EH (cell line): ENCODE measurements at places on chromosomes 3 and 15.

DNA sequence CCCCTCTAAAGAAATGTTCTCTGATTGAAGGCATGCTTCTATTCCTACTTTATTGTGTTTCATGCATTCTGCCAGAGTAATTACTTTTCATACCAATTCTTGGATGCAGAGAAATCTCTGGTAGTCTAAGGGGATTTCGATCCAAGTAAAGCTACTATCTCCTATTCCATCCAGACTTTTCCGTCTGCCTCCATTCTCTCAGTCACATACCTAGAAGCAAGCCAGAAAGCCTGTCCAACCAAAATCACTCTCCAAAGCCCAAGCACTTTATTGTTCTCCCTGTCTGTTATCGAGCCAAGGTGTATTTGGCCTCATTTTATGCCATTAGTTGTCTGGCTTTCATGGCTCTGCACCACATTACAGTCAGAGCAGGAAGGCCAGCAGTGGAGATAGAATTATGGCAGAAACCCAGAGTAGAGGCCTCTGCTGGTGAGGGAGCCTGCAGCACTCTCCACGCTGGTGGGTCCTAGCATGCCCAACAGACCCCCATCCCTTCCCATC is 95.9 kb downstream of the SLC49A4 start:
- DNase-seq = no peak

DNA sequence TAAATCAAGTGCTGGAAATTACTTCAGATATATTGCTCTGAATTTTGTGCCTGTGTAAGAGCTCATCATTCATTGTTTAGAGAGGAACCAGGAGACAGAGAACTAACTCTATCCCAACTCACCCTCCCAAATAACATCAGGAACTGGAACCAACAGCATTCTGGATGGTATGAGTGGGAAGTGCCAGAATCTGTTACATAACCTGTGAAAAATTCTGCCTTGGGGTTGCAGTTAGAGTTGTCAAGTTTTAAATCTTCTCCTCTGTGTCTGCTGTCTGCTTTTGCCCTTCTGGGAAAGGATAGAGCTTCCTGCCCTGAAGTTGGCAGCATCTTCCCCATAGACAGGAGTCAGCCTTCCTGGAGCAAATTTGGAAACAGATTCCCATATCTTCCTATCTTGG is 41.2 kb downstream of the TIMP4 start:
- DNase-seq = no peak

- no peak for DNase-seq
Measured at GRCh38 chr3:127008236-127008635, 25.3 kb downstream of the PLXNA1 start.

- no peak for DNase-seq
Measured at GRCh38 chr3:59970796-59971195, 921.0 kb upstream of the CFAP20DC start.

DNA sequence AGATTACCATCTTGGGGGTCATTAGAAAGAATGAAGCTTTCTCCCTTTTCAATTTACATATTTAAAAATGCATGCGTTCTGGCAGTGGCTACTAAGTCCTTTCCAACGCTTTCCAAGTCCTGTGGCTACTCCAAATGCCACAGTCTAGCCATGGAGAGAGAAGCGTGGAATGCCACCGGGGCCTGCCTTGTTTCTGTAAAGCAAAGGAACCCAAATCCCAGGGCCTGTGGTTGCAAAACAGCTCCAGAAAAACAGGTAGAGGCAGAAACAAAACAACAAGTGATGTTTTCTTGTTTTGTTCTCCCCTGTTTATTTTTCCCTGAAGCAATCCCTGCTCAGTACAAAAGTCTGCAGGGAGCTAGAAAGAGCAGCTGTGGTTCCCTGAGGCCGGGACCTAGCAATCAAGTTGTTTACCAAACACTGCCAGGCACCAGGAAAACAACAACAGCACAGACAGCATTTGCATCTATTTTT is 85.5 kb downstream of the FOXP1 start:
- no peak for DNase-seq
